ENCODE measurements at places on chromosomes 2 and 18.

- no peak overlapping the region for H3K4me3 ChIP-seq
- DNase-seq = no peak
- H3K27ac ChIP-seq = no peak overlapping the region
- no peaks in the 10 kb centered on the region for H3K27me3 ChIP-seq
Observed at GRCh38 chr2:152588998-152589397, 128.3 kb downstream of the PRPF40A start.

GRCh38 chr2:227782804-227783203, 30.8 kb upstream of the CCL20 start:
- H3K4me3 ChIP-seq = no peak overlapping the region
- no peaks in the 10 kb centered on the region for H3K27me3 ChIP-seq
- no peaks in the 10 kb centered on the region for H3K4me1 ChIP-seq

DNA sequence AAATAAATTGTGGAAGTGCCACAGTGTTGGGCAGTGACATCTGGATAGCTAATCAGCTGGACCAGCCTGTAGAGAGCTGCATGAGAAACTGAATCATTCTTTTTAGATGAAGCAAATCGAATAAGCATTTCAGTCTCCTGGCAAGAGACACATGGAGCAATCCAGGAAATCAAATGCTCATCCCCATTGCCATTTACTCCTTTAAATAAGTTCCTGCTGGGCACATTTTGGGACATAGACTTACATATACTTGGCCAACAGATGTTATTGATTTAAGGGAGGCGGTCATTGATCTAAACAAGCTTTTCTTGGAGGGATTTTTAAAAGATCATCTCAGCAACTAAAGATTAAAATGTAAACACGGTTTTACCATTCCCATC, 307.1 kb downstream of the STK39 start:
- no peaks in the 10 kb centered on the region for H3K27me3 ChIP-seq
- H3K4me1 ChIP-seq = no peaks in the 10 kb centered on the region
- no peak for DNase-seq
- H3K27ac ChIP-seq = no peak overlapping the region

DNA sequence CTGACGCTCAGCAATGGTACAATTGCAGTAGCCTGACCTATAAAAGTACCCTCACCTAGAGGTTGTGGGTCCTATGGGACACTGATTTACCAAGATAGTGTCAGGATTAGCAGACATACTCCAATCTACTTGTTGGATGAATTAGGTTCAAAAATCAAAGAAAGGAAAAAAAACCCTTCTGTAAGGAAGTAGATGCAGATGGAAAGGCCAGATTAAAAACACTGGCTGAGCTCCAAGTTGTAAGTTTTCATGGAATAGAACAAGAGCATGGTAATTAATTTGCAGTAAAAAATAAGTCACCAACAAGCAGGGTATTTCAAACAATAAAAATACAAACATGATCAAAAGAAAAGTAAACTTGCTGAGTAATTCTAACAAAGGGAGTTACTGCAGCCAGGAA, 26.4 kb downstream of the IDH1 start:
- no peaks in the 10 kb centered on the region for H3K27me3 ChIP-seq
- no peak for DNase-seq
- no peak overlapping the region for H3K4me3 ChIP-seq
- H3K27ac ChIP-seq = no peak overlapping the region
- H3K36me3 ChIP-seq = no peaks in the 10 kb centered on the region

- DNase-seq = no peak
- no peak overlapping the region for H3K4me3 ChIP-seq
Observed at GRCh38 chr2:106839849-106840595, 45.9 kb downstream of the ST6GAL2 start.

Measured in PC-9 (cell line).